ENCODE measurements at places on chromosomes 7 and 10.

DNA sequence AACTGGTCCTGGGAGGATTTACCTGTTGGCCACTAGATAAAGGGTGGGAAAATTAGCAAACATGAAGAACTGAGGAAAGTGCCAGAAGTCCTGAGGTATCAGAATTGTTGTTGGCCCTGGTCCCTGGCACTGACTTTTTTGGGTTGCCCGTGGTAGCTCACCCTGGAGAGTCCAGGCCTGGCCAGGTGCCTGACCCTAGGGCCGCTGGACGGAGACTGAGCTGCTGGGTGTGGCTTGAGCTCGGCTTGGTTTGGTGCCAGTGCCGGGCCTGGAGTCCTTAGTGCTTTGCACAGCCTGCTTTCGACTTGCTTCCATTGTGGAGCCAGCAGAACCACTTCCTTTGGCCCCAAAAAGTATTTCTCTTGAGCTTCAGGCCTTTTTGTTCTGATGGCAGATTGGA lies 12.9 kb downstream of the MDH2 start:
- DNase-seq = no peak

- DNase-seq = no peak
Measured at GRCh38 chr7:97078023-97078969, 39.2 kb upstream of the SDHAF3 start.

GRCh38 chr10:99850021-99850766 lies 67.8 kb downstream of the ABCC2 start:
- DNase-seq = no peak

DNA sequence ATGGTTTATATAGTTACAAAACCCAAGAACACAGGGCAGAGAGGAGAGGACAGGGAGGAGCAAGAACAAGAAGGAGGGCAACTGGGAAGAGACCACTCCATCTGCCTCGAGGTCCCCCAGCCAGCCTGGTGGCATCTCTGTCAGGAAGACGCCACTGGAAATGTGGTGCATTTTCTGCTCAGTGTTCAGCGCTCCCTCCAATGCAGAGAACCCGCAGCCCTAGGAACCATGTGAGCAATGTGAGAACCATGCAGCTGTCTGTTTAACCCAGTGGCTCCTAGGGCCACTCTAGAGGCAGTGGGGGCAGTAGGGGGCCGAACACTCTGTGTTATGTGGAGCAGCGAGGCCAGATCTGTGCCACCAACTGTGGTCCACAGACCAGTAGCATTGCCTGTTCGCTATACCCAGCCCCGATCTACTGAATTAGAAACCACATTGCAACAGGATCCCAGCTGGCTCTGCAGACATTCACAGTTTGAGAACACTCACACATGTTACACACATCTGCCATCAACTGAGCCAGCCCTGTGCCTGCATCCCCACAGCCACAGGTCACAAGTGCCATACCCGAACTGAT lies 110.2 kb downstream of the CPXM2 start:
- no peak for DNase-seq

DNA sequence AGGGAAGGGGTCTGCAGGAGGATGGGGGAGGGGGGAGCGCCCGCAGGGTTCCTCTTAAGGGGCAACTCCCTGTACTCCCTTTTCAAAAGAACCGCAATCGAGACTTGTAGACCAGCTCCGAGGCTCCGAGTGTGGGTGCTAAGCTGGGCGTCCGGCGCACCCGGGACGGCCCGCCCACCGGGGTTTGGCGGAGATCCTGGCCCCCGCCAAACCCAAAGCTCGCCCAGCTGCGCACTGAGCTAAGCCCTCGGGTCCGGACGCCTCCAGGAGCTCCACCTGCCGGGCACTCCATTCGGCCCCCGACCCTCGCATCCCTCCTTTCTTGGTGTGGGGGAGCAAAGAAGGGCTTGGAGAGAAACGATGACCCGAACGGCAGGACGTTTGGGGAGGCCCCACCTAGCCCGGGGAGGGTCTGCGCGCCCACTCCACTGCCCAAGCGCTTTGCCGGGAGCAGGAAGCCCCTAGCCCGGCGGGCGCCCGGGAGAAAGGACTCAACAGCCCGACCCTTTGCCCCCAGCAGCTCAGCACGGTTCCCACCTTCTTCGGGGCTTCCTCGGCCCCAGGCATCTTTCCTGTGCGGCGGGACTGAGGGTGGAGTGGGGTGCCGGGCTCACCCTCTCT lies 651 bp downstream of the AFAP1L2 start:
- DNase-seq = no peak

DNA sequence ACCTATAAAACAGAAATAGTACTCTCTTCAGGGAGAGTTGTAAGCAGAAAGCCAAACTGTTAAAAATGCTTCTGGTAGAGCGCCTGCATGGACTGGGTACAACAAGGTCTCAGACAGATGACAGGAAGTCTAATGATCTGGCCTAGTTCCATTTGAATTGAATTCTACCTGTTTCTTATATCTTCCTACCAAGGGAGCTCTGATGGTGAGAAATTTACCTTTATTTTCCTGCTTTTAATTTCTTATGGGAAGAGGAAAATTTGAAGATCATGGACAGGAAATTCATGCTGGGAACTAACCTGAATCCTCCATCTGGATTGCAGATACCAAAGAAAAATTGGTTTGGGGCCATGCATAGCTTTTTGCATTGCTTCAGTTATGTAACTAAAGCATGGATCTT lies 63.3 kb downstream of the BMPER start:
- DNase-seq = no peak

DNA sequence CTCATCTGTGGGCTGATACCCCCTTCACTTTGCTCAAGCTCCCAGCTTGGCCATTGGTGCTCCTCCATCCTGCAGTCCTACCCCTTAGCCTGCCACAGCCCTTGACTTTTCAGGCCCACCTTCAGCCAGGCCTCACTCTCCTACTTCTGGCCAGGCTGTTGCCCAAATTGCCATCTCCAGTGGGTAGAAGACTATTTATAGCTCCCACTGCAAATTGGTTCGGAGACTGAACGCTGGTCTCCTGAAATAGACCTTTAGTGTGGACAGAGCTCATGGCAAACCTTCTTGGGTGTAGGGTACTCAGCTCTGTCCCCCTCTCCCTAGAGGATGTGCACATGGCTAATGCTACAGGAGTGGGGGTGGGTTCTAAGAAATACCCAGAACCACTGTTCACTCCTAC lies 697.8 kb downstream of the LRMDA start:
- no peak for DNase-seq

GRCh38 chr10:109773288-109774120 lies 149.8 kb downstream of the XPNPEP1 start:
- no peak for DNase-seq

GRCh38 chr10:85600744-85601081 lies 765.9 kb downstream of the GRID1 start:
- DNase-seq = no peak

GRCh38 chr7:155538293-155538692 lies 8.1 kb downstream of the CNPY1 start:
- DNase-seq = no peak

DNA sequence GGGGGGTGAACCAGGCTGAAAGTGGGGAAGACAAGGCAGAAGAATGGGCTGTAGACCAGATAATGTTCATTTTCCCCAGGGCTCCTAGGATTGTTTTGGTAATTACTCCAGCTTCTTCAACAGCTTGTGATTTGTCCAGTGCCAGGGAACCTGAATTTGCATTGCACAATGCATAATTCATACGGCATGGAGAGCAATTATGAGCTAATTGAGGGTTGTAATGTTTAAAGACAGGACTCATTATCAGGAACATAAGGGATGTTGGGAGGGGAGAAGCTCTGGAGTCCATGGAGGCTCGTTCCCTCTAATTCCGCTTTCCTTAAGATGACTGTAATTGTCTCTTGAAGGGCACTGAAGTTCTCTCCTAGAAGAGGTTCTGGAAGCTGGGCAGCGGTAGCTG lies 405.0 kb upstream of the ZMIZ1 start:
- no peak for DNase-seq
